ENCODE measurements at places on chromosomes 11 and 22.

- no peak for DNase-seq
These were observed 745.8 kb upstream of the ANO5 start for GRCh38 chr11:21446939-21447590.

- DNase-seq = no peak
These were observed 52.2 kb downstream of the JAM3 start for GRCh38 chr11:134120921-134121526.

DNA sequence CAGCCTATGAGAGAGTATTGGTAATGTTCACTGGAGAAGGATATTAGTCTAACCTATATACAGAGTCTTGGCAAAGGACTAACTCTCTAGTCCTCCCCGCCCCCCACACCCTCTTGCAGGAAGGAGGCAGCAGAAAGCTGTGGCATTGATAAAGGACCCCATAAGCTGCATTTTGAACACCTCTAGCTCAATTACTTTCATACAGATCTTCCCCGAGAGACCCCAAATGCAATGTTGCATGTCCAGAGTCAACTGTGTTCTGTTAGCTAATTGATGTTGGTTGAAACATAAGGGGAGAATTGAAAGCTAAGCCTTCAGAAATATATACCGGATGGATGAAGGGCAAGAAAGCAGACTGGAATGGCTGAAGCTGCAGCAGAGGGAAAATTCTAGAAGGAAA is 2.8 kb downstream of the MAP6 start:
- no peak for DNase-seq

GRCh38 chr22:22974795-22975580 is 87.4 kb downstream of the IGLL5 start:
- DNase-seq = no peak

GRCh38 chr22:31652088-31652487 is 9.9 kb downstream of the PISD start:
- no peak for DNase-seq

DNA sequence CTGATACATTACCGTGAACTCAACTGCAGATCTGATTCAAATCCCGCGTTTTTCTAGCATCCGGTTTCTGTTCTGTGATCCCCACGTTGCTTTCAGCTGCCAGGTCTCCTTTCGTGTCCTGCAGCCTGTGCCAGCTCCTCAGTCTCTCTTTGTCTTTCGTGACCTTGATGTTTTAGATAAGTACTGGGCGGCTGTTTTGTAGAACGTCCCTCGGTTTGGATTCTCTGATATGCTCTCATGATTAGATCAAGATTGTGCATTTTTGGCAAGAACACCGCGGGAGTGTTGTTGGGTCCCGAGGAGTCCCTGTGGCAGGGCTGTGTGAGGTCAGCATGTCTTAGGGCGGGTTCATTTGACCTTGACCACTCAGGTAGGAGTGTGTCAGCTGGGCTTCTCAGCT is 38.6 kb downstream of the KCNQ1 start:
- no peak for DNase-seq

DNA sequence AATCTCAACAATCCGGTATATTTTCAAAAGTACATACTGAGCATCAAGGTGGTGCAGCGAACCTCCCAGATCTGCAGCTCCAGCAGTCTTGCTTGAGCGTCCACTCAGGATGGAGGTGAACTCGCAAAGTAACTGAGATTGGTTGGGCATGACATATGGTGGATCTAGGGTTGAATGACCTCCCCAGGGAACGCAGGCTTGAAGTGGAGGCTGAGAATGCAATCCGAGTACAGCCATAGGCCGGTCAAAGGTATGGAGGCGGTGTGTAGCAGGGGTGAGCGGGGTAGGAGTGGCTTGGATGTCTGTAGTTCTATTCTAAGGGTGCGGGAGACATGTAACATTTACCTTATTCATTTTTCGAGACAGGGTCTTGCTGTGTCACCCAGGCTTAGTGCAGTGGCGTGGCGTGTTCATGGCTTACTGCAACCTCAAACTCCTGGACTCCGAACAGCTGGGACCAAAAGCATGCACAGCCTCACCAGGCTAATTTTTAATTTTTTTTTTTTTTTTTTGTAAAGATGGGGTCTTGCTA is 631 bp upstream of the C22orf39 start:
- DNase-seq = peak; percentile 12
